ENCODE measurements at places on chromosomes 16 and 17.

- DNase-seq, result no peak
Observed at GRCh38 chr16:48361540-48362144, 23.6 kb downstream of the SIAH1 start.

DNA sequence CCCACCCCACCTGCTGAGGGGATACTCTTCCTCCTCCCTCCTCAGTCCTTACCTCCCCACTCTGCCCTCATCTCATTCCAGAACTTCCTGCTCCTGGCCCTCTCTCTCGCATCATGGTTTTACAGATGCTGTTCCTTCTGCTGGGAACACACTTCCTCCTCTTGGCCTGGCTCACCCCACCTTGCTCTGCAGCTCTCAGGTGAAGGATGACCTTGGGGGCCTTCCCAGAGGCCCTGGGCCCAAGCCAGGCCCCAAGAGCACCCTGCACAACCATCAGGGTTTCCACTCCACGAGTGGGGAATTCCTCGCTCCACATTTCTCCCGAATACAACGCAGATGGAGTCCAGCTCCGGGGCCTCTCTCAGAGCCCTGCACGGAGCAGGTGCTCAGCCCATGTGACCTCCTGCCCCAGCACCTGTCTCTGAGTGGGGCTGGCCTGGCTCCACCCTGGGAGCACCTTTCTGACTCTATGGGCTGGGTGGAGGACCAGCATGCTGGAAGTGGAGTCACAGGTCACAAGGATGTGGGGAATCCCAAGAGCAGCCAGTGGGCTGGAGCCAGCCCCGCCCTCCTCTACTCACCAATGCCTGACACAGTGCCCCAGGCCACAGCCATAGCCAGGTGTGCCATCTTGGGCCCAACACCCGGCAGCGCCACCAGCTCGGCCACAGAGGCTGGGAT is 4.5 kb downstream of the NTHL1 start:
- DNase-seq, result no peak

GRCh38 chr16:5216441-5217080 is 119.0 kb upstream of the EEF2KMT start:
- no peak for DNase-seq

- DNase-seq, result peak; percentile 67
Observed at GRCh38 chr16:58299757-58300349, 5.0 kb upstream of the PRSS54 start.

- DNase-seq, result no peak
Observed at GRCh38 chr16:14378131-14378551, 251.9 kb downstream of the PARN start.

DNA sequence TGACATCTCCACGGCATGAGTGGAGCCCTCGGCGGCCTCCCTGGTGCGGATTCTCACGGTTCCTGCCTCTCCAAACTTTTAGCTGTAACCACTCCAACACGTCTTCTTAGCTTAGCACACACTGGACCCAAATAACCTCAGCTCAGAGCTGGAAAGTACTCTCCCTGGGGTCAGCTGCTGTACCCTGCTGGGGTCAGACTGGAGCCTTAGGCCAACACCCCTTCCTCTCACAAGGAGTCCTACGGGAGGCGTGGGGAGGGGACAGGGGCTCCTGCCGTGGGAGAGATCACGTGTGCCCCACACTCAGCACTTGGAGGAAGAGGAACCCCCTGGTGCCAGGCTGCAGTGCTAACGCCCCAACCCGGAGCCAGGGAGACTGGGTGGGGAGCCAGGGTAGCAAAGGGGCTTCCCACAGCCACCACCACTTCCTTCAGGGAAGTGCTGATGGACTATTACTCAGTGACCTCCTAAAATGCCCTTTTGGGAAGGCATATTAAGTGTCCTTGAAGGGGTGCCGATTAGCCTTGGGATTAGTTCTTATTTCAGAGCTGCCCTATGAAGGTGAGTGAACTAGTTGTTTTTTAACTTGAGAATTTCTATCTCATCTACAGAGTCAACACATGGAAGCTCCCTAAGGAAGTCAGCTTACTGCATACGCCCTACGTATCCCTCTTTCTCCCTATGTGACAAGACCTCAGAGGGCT is 124.0 kb downstream of the HIC1 start:
- DNase-seq, result no peak

- no peak for DNase-seq
Observed at GRCh38 chr16:20880867-20881502, 19.2 kb downstream of the DCUN1D3 start.
